ENCODE measurements at places on chromosomes 5 and 9.
A peak's percentile ranks its signal among the peaks of the same experiment; 100 is the strongest.

- DNase-seq = no peak
Measured at GRCh38 chr9:98168153-98168780, 24.2 kb downstream of the CORO2A start.

DNA sequence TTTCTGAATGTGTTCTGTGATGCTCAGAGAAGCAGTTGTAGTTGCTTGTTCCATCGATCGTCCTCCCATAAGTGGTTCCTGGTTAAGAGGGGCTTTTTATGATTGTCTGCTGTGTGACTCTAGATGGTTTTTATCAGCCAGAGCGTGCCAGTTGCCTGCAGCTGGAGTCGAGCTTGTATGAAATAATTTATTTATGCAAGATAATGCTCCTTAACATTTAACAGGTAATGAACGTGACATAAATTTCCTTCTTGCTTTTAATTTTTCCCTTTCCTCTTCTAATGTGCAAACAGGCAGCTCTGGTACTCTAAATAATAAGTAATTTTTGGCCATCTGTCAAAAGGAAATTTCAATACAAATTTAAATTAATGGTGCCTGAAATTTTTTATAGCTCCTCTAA lies 84.4 kb downstream of the TLE4 start:
- no peak for DNase-seq

DNA sequence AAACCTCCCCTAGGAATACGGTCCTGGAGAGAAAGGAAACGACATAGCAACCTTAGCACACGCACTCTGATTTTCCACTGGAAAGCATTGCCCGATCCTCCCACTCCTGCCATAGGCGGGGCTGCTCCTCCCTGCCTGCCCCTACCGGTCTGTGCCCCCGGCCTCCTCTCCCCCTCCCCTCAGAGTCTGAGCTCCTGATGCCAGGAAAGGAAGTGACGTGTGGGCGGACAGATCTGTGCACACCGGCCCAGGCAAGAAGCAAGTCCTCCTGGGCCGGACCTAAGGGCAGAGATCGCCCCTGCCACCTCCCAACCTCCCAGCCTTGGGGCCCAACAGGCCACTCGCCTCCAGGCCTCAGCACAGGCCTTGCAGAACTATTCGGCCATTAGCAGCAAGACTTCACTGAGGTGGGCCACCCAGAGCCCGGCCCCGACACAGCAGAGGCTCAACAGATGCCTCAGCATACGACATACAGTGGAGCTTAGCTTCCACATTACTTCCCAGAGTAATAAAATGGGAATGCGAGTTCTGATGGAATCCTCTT lies 7.2 kb downstream of the NINJ1 start:
- DNase-seq = no peak

GRCh38 chr5:96506376-96506775 lies 73.3 kb upstream of the PCSK1 start:
- DNase-seq = no peak

DNA sequence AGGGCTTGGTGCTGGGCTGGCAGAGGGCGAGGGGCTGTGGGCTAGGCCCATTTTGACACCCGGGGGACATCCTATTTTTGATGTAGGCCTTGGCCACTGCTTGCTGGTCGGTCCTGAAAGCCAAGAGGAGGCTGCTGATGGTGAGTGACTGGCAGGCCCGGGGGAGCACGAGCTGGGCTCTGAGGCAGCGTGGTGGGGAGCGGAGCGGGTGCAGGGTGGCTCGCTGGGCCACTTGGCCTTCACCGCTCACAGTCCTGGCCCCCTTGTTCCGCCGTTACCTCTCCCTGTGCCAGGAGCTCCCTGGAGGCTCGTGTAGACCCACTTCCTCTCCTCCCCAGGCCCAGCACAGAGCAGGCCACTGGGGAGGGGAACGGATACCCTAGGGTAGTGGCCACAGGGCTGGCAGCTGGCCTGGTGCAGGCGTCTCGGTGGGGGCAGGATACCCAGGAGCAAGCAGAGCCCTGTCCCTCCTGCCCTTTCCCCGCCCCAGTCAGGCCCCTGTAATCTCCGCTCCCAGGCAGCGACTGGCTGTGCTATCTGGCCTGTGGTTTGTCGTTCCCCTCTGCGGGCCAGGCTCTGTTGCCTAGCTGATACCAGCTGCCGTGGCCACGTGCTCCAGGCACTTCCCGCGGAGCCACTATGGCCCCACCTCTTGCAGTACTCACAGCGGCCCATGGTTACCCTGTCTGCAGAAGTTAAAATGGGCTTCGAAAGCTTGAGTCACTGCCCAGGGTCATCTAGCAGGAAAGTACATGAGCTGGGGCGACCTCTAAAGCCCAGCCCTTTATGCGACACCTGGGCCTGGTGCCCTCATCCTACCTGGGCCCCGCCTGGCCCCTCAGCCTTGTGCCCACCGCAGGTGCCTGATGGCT lies 11.7 kb upstream of the DOLPP1 start:
- DNase-seq = peak; percentile 74

DNA sequence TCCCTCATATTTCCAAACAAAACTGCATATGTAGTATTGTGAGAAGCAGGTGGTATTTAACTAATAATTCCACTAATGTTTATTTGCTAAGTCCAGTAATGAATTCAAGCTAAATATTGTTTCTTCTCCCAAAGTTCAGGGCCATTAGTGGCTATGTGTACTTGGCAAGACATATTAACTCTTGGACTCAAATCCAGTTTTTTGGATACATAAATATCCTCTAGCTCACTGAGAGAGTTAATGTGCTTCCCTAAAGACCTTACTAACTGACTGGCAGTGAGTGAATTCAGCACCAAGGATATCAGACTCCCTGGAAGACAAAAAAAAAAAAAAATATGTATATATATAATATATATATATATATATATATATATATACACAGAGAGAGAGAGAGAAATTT lies 214.1 kb downstream of the RAB3C start:
- no peak for DNase-seq

DNA sequence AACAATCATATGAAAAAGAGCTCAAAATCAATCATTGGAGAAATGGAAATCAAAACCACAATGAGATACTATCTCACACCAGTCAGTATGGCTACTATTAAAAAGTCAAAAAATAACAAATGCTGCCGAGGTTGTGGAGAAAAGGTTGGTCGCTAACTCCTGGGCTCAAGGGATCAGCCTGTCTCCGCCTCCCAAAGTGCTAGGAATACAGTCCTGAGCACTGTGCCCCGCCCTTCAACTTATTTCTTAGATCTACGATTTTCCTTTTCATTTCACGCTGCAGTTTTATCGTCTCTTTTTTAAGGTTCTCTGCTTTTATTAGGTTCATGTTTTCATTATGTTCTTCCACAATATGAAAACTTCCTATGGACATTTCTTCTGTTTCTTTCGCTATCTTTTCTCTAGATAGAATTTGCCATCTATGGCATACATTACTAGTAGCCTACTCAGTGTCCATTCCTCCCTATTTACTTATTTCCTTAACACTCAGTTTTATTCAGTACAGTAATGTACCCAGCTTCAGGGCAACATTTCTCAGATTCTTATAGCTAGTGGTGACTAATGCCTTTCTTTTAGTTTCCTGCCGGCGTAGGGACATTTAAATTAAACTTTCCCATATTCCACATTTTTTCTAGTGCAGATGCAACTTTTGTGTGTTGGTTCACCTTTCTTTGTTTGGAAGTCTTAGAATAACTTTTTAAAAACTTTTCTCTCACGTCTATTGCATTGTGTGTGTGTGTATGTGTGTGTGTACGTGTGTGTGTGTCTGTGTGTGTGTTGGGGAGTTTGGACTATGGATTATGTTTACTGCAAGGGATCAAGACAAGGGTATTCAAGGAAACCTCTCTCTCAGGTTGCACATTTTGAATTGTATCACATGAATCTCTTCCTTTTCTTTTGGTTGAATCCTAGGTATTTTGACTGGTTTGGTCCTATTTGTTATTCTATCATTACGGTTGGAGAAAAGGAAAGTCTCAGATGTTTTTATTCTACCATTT lies 21.6 kb upstream of the FBN2 start:
- no peak for DNase-seq

GRCh38 chr5:10149911-10150310 lies 99.8 kb downstream of the ATPSCKMT start:
- no peak for DNase-seq

GRCh38 chr9:137516144-137516917 lies 33.9 kb downstream of the PNPLA7 start:
- no peak for DNase-seq

DNA sequence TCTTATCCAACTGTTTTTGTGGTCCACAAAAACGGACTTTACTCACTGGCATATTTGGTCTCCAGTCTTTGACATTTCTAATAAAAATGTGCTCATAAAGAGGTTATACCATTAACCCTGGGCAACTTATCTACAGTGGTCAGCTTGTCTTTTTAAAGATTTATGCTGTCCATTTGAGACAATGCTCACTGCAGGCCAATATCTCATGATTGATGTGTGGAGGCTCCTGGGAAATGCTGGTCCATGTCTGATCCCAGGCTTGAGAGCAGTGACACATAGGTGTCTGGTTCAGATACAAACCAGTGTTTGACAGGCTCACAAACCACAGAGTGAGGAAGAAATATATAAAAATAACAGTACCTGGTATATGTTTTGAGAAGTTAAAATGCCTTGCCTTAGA lies 180.7 kb downstream of the TARS1 start:
- DNase-seq = no peak

GRCh38 chr5:111783537-111783936 lies 26.5 kb upstream of the NREP start:
- DNase-seq = no peak

DNA sequence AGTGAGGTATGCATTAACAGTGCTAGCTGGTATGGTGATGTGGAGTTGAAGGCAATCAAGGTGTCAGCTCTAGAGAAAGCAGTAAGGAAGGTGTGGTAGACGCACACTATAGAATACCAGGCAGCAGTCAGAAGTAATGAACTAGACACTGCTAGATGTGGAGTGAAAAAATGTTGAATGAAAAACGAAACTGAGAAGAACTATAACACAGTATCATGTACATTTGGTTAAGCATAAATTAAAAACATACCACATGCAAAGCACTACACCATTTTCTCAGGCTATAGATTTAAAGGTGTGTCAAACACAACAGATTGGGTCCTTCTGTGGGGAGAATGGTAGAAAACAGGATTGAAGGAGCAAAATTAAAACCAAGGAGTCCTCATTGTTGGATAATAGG lies 15.4 kb downstream of the ZNF622 start:
- no peak for DNase-seq

DNA sequence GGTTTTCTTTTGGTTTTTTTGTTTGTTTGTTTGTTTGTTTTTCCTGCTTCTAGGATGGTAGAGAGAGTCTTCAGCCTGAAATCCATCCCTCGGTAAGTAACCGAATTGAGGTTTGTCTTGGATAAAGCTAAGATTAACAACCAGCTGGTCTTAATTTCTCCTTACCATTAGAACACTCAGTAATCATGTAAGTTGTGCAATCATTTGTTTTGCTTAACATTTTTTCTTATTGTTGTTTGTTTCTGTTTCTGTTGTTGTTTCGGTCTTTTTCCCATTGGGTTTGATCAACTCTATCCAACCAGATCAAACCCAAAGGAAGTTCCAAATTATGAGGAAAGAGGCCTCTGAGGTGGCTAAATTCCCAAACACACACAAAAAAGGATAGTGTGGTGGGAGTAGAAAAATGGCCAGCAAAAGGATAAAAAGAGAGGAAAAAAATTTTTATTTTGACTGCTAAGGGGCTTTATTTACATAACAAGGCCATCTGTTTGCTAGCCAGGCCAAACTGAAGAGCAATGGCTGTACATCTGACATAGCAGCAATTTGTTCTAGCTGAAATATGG lies 49.6 kb upstream of the ANKRD31 start:
- no peak for DNase-seq

Measured in activated T-cell treated with anti-CD3 and anti-CD28 coated beads, Interleukin-2, amount 50 U/mL, for 24 hours (primary cell).